ENCODE measurements at places on chromosomes 4 and X.
A peak's percentile ranks its signal among the peaks of the same experiment; 100 is the strongest.

DNA sequence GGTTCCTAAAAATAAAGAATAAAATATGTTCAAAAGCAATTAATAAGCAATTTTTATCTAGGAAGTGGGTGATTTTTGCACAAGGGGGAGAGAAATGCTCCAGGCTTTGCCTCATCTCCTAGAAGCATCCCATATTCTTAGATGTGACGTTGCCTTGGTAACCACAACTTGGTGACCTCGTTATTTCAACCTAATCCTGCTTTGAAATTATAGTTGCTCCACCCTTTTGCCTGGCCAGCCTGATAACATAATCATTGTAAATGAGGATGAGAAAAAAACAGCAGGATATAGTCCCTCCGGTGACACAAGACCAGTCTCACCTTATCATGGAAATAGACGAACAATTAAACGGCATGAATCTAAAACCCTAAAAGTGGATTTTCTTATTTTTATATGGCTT is 194.4 kb downstream of the QDPR start:
- no peak for DNase-seq

DNA sequence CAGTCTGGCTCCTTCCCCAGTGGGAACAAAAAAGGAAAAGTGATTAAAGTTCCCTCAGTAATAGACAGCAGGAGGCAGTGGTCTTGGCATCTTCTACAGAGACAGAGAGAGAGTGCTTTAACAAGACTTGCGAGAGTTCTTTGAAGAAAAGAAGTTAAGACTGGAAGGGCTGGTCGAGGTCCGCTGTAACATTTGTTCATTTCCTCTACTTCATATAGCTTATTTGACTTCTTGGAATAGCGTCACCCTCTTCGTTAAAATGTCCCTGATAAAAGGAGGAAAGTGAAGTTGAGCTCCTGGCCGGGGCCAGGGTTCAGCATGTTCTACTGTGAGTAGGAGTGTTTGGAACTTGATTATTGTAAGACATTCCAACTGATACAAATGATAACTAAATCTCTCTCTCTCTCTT is 179.8 kb downstream of the SLIT2 start:
- no peak for DNase-seq

GRCh38 chr4:17773135-17773698 is 8.2 kb downstream of the FAM184B start:
- DNase-seq = no peak

DNA sequence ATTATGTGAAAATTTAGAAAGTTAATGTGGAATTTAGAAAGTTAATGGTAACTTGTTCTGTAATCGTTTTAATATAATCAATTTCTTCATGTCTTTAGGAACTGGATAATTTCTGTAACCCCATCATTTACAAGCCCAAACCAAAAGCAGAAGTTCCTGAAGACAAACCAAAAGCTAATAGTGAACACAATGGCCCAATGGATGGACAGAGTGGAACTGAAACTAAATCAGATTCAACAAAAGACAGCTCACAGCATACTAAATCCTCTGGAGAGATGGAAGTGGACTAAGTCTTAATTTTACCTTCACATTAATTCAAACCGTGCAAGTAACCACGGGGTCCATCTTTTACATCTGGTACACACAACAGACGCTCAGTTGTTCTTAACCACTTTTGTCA is 48.1 kb upstream of the PLK4 start:
- no peak for DNase-seq

DNA sequence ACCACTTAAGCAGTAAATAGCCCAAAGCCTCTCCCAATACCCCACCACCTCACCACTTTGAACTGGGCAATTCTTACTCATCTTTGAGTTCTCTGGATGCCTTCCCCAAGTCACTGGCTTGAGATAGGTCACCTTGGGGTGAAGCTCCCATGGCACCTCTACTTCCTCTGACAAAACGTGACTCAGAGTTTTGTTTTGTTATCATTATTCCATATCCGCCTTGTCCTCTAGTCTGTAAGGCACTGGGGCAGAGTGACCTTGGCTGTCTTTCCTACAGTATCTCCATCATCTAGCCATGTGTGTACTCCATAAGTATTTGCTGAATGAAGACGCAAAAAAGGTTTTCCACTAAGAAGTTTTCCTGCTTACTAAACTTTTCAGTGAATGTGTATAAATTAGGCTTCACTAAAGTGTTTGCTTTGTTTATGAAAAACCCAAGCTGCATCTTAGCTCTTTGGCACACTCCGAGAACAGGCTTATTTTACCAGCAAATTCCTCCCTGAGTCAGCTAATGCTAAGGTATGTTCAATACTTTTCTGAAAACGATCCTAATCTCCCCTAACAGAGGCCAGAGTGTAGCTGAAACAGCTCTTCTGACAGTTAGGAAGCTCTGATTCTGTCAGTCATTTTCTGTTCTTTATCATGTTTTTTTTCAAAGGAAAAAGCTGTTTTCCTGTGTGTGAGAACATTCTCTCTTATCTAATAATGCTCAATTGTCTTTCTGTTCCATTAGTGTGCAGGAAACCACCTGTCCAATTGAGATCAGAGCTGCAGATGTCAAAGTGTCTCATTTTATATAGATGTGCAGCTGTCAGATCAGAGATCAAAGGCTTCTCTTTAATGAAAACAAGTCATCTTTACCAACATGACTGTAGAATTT is 30.2 kb upstream of the TSPAN5 start:
- DNase-seq = no peak

GRCh38 chr4:140037353-140038030 is 116.5 kb downstream of the MAML3 start:
- no peak for DNase-seq

DNA sequence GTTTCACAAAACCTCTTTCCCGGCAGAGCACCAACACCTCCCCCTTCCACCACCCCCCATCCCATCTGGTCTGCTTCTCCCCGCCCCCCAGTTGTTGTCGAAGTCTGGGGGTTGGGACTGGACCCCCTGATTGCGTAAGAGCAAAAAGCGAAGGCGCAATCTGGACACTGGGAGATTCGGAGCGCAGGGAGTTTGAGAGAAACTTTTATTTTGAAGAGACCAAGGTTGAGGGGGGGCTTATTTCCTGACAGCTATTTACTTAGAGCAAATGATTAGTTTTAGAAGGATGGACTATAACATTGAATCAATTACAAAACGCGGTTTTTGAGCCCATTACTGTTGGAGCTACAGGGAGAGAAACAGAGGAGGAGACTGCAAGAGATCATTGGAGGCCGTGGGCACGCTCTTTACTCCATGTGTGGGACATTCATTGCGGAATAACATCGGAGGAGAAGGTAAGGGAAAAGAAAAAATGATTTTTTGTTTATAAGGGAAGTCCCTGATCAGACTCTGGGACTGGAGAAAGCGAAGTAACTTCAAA is at the start of gene PDGFRA:
TSS of gene PDGFRA (plus strand) at position 333 of the 541 bp plus-strand sequence. CDS start 29,476 bp downstream, outside the sequence.
- DNase-seq = no peak

- no peak for DNase-seq
Measured at GRCh38 chrX:24842486-24842885, 148.8 kb downstream of the POLA1 start.

GRCh38 chrX:107880054-107880610 is 54.5 kb downstream of the MID2 start:
- no peak for DNase-seq

- DNase-seq = no peak
Measured at GRCh38 chr4:145316897-145317574, 136.6 kb upstream of the OTUD4 start.

GRCh38 chrX:68534691-68535090 is 35.8 kb downstream of the YIPF6 start:
- no peak for DNase-seq

GRCh38 chr4:39324897-39325613 is 41.1 kb downstream of the RFC1 start:
- DNase-seq = no peak

DNA sequence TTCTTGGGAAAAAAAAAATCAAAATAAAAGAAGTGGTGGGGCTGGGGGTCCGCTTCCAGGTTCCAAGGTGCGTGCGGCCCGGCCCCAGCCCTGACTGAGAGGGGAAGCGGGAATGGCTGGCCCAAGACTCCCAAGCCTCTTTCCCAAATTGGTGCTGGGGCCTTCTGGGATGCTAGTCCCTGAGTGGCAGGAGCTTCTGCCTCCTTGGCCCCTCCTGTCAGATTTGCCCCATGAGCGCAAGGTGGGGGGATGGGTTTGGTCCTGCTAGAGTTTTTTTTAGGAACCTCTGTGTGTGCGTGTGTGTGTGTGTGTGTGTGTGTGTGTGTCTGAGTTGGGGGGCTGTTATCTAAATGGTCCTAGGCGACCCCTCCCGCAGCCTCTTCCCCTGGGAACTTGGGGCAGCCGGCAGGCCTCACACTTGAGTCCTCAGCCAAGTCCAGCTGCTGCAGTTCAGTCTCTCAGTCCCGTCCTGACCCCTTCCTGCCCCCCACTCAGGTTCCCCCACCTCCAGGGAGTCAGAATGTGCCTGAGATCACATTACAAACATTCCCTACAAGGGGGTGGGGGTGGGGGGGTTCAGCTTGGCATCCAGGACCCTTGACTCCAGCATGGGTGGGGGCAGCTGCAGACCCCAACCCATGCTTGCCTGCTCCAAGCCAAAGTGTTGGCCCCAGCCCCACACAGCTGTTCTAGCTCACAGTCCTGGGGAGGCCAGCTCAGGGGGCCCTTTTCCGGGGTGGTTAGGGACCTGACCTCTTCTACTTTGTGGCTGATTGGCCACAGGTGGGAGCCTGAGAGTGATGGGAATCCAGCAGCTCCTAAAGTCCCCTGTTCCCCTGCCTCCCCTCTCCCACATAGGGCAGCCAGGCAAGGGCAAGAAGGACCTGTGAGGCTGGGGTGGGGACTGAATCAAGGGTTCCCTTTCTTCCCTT is 4.0 kb downstream of the EFNB1 start:
- peak; percentile 39 for DNase-seq

- no peak for DNase-seq
Measured at GRCh38 chrX:149284616-149285015, 220.5 kb downstream of the IDS start.

DNA sequence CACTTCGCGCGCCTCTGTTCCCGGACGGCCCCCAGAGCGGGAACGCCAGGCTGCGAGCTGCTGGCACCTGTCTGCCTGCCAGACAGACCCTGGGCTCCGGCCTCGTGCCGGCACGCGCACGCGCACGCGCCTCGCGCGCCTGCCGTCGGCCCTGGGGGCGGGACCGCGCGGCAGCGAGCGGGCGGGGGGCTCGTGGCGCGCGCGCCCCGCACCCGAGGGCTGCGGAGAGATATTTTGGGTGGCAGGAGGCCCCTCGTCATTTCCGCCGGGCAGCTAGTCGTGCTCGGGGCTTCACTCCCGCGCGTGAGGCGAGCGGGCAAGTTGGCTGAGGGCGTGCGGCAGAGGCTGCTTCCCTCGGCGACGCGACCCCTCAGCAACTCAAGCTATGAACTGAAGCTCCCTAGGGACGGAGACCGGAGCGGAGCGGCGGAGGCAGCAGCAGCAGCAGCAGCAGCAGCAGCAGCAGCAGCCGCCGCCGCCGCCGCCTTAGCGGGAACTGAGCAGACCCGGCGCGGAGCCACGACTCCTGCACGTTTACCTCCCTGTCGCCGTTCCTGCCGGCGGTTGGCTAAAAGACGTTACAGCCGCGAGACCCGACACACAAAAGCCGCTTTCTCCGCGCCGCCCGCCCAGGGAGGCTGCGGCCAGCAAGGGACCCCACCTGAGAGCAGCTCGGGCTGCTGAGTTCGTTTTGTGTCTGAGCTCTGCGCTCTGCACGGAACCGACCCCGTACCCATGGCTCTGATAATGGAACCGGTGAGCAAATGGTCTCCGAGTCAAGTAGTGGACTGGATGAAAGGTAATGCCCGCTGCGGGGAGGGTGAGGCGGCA is at the start of gene CNKSR2:
TSS of gene CNKSR2 (plus strand) at position 256 of the 831 bp plus-strand sequence. CDS start at position 736, 480 bp downstream.
- no peak for DNase-seq

GRCh38 chrX:110082161-110082560 is 79.2 kb downstream of the TMEM164 start:
- DNase-seq = no peak

GRCh38 chr4:1463088-1463926 is 57.1 kb upstream of the NKX1-1 start:
- DNase-seq = peak; percentile 38

DNA sequence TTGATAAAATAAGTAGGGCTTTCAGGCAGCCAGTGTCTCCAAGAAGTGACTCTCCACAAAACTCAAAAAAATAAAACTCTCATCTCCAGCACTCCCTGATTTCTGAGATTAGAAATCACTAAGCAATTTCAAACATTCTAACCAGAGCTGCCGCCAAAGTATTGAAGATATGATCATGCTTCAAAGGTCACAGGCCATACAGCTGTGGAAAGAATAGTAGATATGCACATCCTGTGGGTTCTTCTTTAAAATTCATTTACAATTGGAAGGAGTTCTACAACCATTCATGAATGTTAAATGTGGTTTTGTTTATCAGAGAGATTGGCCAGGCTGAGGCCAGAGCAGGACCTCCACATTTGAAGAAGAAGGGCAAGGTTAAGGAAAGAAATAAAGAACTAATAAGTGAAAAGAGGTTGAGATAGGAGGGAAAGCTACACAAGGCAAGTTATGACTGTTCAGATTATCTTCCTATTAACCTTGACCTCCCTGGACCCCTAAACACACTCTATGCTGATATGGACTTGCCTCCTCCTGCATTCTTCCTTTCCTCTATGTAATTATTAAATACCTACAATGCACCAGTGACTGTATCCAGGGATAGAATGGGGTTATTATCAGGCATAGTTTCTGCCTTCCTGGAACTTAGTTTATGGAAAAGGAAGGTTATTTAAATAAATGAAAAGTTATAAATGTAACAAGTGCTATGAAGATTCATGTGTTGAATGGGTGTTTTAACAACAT is 56.4 kb downstream of the USP38 start:
- DNase-seq = no peak

DNA sequence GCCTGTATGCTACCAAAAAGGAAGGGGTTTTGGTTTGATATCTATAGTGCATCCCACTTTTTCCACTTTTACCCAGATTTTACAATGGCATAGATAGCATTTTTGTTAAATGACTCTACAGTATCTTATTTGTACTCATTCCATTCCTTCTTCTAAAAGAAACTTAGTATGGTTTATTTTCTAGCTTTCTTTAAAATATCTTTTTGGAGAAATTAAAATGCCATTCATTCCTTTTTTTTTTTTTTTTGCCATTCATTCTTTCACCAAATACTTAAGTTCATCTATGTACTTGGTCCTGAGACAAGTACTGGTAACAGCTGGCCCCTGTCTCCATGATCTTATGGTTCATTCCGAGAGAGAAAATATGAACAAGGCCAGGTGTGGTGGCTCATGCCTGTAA is 49.1 kb downstream of the MID1 start:
- DNase-seq = no peak

- DNase-seq = no peak
Measured at GRCh38 chr4:80226094-80226493, 28.8 kb downstream of the PRDM8 start.

GRCh38 chrX:11137543-11138139 is 26.5 kb downstream of the HCCS start:
- no peak for DNase-seq

DNA sequence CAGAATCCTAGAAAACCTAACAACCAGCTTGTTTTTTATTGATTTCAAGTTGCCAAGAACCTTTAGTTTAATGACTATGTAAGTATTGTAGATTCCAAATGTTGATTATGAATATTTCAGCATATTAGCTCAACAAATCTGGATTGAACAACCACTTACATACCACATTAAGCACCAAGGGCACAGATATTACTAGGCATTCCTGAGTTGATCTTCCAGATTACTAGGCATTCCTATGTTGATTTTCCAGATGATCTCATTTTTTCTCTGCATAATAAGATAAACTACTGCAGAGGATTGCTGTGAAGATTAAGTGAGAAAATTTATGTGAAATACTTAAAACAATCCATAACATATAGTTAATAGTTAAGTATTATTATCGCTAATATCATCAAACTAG is 17.4 kb upstream of the DCAF8L1 start:
- DNase-seq = no peak

Measured in ureter (tissue), 1 donor.